Dorsolateral prefrontal cortex (tissue), 122 donors: ENCODE measurements at places on chromosomes 6 and 20.

GRCh38 chr6:84455511-84456029 lies 228.1 kb upstream of the CEP162 start:
- no peak for DNase-seq

DNA sequence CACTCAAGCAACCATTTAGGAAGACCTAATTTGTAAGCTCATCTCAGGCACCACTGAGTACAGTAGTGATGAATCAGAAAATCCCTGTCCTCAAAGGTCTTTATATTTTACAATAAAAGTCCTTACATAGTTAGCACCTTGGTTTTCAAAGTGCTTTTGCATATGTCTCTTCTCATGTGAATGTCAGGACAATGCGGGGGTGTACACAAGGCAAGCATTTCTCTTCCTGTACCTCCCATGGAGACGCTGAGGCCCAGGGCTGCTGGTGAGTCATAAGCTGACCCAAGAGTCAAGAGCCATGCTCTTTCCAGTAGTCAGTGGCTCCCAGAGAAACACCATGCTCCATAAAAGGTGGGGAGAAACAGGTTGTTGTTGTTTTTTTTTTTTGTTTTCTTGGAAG lies 174.0 kb downstream of the GJA10 start:
- DNase-seq: no peak

GRCh38 chr6:75091467-75092190 lies 114.2 kb downstream of the COL12A1 start:
- DNase-seq: no peak

GRCh38 chr20:46831633-46832011 lies 63.0 kb upstream of the EYA2 start:
- DNase-seq: no peak
